ENCODE measurements at places on chromosomes 11 and 22. TPM values are rescaled to one million over a fixed set of nuclear protein-coding genes. Genes with fewer than 3 reads are reported as not detected.

Gene NLRX1
- 20.7 TPM for total RNA-seq

DNA sequence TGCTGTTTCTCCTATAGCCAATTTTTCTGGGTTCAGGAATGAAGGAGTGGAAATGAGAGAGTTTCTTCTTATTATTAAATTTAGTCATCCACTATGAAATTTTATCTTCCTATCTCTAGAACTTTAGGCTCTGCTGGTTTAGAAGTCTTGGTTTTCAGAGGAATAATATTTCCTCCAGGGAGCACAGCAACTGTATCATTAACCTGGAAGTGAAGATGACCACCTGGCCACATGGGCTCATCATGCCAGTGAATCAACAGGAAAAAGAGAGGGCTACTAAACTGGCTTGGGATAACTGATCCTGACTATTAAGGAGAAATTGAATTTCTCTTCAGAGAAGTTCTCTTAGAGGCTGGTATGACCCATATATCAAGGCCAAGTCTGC is 44.4 kb downstream of the ADM start:
- DNase-seq, result no peak

- no peak for DNase-seq
These were observed 12.0 kb downstream of the JAML start for GRCh38 chr11:118212781-118213191.

Gene C1QTNF4
- 0.51 TPM for total RNA-seq

DNA sequence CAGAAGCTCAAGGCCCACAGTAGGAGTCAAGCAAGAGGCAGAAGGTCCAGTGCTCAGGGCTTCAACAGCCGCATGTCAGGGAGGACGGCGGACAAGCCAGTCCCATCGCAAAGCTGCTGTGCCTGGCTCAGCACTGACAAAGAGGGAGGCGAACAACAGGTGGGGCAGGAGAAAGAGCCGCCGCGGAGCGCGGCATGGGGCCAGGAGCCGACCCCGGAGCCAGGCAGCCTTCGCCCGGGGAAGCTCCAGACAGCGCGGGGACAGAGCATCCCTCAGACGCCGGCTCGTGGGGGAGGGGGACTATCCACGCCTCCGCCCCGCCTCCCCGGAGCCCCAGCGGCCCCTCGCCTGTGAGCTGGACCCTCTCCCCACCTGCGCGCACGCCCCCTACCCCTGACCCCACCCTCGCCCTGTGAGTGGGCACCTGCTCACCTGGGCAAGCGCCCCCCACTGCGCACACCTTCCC is 369 bp downstream of the DHCR7 start:
- DNase-seq, result no peak

- no peak for DNase-seq
These were observed 41.7 kb upstream of the LMO2 start for GRCh38 chr11:33933602-33934001.

Gene GPHA2
- not detected for total RNA-seq

GRCh38 chr11:8233691-8234424 is 29.8 kb downstream of the LMO1 start:
- DNase-seq, result no peak

- DNase-seq, result peak; percentile 66
These were observed 49.8 kb upstream of the LMO2 start for GRCh38 chr11:33941637-33942160.

Gene MS4A4A
- 19.0 TPM for total RNA-seq

Gene TMEM126B
- total RNA-seq, result 67.7 TPM

Gene HSPB2
- 67.8 TPM for total RNA-seq

- DNase-seq, result no peak
These were observed 98.0 kb upstream of the ASPHD2 start for GRCh38 chr22:26330971-26331625.

Gene CHRM4
- total RNA-seq, result not detected

Gene ART1
- total RNA-seq, result not detected

Gene RAB38
- total RNA-seq, result 0.39 TPM

DNA sequence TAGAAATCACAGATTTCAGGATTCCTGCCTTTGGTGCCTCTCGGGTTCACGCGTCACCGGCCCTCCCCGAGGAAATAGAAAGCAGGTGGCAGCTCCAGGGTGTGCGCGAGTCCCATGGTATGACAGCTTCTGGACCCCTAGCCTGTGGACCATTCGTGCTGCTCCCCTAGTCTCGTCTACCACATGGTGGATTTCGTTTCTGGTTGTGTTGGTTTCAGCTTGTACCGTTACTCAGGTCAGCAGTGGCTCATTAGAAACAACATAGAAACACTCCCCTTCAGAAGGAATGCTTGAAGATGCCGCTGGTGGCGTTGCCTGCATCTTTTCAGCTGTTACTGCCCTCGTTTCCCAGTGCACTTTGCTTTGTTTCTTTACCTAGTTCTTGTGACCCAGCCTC is 700 bp downstream of the TTC17 start:
- no peak for DNase-seq

Gene KCNJ4
- 33.1 TPM for total RNA-seq

DNA sequence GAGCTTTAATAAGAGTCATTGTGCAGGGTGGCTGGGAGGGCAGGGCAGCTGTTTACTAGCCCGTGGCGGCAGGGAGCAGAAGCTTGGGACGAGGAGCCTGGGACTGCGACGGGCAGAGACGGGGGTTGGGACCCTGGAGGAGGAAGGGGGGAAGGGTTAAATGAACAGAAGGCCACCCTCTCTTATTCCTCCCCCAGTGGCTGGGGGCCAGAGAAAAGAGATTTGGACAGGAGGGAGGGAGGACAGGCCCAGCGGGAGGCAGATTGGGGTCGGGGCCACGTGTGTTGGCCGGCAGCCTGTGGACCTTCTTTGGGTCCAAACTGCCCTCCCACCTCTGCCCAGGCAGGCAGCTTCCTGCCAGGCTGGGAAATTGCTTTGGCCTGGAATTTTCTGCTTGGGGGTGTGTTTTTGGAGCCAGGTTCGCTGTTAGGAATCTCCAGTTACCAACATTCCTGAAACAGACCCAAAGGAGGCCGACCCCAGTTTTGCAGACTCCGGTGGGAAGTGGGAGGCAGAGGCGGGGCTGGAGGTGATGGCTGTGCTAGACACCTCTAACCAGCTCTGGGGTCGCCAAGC is 50.2 kb downstream of the APOL3 start:
- DNase-seq, result peak; percentile 59

GRCh38 chr11:19555266-19555665 is 157.4 kb upstream of the NAV2 start:
- DNase-seq, result no peak

DNA sequence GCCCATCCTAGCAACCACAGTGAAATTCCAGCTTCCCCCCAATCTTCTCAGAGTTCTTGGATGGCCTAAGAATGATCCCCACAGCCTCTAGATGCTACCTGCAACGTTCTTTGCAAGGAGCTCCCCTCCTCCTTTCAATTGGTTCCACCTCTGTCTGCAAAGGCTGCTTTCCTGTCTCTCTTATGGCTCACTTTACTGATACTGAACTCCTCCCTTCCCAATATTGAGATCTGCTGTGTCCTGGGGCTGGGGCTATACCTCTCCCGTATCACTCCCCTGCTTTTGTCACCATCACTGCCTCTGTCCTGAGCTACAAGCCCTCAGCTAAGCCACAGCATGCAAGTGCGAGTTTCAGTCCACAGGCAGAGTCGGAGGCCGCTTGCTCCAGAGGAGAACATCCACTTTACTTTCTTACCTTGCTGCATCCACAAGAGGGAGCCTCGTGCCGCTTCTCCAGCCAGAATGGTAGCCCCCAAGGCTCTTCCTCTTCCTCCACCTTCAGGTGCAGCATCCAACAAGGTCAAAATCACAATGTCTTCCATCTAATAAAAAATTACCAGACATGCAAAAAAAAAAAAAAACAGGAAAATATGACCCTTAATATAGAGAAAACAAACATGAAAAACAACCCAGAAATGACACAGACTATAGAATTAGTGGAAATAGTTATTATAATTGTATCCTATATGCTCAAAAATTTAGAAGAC is 48.6 kb upstream of the TMEM45B start:
- DNase-seq, result no peak

- DNase-seq, result no peak
These were observed 97.7 kb downstream of the CD44 start for GRCh38 chr11:35236667-35237003.

DNA sequence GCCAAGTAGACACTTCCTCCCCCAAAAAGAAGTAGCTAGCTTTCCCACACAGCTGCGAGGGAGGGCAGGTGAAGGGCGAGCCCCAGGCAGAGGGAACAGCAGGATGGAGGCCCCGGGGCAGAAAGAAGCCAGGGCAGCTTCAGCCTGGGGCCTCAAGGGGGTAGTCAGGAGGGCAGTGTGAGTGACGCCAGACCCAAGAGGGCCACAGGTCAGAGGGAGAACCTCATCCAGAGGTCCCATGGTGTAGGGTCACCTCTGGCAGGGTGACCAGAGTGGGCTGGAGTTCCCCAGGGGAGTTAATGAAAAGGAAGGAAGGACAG is 9.2 kb downstream of the PRR5 start:
- no peak for DNase-seq

- no peak for DNase-seq
These were observed 79.9 kb downstream of the GRAMD1B start for GRCh38 chr11:123509737-123510578.

GRCh38 chr11:5910540-5910939 is 17.5 kb downstream of the OR52E5 start:
- no peak for DNase-seq

- DNase-seq, result no peak
These were observed 17.6 kb upstream of the SPON1 start for GRCh38 chr11:13944911-13945425.

DNA sequence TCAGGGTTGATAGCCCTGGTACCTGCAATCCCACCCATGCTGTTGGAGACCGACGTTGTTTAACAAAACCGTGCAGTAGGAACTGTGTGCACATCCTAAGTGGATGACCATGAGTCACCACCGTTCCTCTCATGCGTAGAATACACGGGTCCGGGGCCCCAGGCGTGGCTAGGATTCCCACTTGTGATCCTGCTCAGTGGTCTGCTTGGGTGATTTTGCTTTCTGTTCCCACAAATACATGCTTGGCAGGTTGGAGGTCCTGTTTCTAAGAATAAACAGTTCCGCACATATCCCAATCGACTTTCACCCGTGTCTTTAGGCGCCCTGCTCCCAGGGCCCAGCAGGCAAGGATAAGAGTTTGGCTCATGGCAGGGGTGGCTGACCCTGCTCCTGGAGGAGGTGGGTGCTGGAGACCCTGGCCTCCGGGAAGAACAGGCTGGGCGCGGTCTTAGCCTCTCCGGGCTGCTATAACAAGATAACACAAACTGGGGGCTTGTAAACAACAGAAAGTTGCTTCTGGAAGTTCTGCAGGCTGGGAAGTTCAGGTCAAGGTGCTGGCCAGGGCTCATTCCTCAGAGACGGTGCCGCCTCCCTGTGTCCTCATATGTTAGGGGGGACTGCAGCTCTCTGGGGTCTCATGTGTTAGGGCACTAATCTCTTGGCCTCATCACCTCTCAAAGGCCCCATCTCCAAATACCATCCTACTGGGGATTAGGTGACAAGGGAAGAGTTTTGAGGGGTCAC is 1028.3 kb downstream of the BRD1 start:
- no peak for DNase-seq

Gene PIK3IP1
- total RNA-seq, result 17.6 TPM

- no peak for DNase-seq
These were observed 13.8 kb downstream of the OLFML1 start for GRCh38 chr11:7499081-7499480.

GRCh38 chr11:107457205-107457557 is 444 bp downstream of the CWF19L2 start:
- no peak for DNase-seq

GRCh38 chr11:68224606-68225005 is 11.5 kb upstream of the KMT5B start:
- no peak for DNase-seq

DNA sequence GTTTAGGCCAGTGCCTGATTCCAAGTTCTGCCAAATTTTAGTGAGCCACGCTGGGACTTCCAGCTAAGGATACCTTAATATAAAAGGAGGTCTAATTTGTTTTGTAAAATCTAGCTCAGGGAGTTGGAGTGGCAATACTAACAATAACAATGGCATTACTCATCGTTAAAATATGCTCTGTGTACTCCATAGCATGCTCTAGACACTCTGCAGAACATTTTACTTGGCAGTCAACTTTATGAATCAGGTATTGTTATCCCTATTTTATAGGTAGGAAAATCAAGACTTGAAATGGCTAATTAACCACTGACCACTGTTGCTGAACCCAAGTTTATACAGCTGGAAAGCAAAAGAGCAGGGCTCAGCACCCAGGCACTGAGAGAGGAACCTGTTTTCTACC is 485.0 kb upstream of the KIRREL3 start:
- DNase-seq, result no peak

- peak; percentile 71 for DNase-seq
These were observed 6.4 kb upstream of the MFRP start for GRCh38 chr11:119352857-119353260.

Gene C11orf21
- total RNA-seq, result 12.7 TPM

DNA sequence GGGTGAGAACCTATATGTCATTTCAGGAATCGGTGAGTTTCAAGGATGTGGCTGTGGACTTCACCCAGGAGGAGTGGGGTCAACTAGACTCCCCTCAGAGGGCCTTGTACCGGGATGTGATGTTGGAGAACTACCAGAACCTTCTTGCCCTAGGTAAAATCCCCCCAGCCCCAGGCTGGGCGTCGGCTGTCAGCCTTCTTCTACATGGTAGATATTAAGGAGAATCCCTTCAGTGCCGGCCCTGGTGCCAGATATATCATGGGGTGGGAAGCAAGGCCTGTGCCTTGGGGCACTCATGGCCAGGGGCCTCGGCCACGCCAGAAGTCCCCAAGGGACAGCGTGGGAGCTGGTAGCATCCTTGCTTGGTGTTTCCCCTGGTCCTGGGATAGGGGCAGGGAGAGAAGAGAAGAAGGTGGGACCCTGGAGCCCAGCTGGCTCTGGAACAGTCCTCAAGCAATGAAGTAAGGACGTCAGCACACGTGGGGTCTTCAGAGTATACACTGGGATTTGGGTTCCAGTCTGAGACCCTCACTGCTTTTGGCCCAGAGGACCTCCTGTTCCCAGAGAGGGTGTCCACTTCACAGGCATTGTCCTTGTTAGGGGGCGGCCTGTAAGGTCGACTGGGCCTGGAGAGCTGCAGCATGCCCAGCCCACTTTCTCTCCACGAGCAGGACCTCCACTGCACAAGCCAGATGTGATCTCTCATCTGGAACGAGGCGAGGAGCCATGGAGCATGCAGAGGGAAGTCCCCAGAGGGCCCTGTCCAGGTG is 6.8 kb downstream of the ZNF74 start:
- no peak for DNase-seq

DNA sequence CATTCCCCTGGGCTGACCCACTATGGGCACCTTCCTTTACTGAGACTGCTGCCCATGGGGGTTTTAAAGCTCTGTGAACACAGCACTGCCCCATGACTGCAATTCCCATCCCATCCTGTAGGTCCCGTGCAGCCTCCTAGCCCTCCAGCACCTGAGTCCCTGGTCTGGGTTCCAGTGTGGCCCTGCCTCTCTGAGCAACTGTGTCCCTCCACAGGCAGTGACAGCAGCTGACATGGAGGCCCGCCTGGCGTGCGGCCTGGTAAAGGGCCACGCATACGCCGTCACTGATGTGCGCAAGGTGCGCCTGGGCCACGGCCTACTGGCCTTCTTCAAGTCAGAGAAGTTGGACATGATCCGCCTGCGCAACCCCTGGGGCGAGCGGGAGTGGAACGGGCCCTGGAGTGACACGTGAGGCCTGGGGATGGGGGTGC is 12.6 kb downstream of the OMP start:
- DNase-seq, result peak; percentile 48

Gene CCDC34
- 4.0 TPM for total RNA-seq

- DNase-seq, result no peak
These were observed 672.2 kb downstream of the LRRC4C start for GRCh38 chr11:40787224-40787623.

- DNase-seq, result no peak
These were observed 32.6 kb downstream of the PPFIBP2 start for GRCh38 chr11:7546324-7546791.

Measured in right cardiac atrium (tissue), 5 donors.